ENCODE measurements at places on chromosomes 1 and 21. TPM values are rescaled to one million over a fixed set of nuclear protein-coding genes. Genes with fewer than 3 reads are reported as not detected.

The COL8A2 gene
- polyA plus RNA-seq = 1.9 TPM

The NUP210L gene
- 0.04 TPM for polyA plus RNA-seq

The PPM1J gene
- polyA plus RNA-seq = 1.4 TPM

The TFAP2E gene
- 1.1 TPM for polyA plus RNA-seq

The TBX15 gene
- polyA plus RNA-seq = 0.39 TPM

The C1orf50 gene
- 12.2 TPM for polyA plus RNA-seq

DNA sequence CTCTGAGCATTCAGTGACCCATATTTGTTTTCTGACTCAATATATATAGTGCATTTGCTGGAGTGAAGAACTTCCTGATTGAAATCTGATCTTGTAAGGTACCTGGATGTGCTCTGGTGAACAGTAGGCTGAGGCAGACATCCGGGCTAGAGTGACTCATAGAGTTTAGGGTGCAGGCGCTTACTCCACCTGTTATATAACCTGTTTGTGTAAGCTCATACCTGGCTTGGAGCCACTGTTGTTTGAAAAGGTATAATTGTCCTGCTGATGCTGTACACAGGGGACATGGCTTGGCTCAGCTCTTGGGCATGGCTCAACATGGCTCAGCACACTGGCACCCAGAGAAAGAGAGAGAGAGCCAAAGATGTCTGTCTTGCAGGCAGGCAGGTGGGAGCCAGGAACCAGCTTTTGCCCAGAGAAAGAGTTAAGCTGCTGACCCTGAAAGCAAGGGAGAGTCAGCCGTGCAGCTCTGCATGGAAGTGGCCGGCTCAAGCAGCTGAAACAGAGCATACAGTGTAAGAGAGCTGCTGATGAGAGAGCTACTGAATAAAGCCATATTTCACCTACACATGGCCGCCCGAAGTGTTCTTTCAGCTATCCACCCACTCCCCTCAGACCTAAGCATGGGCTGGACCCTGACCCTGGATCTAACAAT is 43.2 kb downstream of the GJA5 start:
- peak; percentile 50 for DNase-seq

Measured in right renal pelvis (tissue), 4 donors.